Omental fat pad (tissue), 4 donors: ENCODE measurements at places on chromosomes 4 and X. TPM values are rescaled to one million over a fixed set of nuclear protein-coding genes. Genes with fewer than 3 reads are reported as not detected.

Gene TIGD2
- total RNA-seq, result 6.4 TPM

Gene ADAM29
- total RNA-seq, result not detected

Gene GABRQ
- not detected for total RNA-seq

Gene LIAS
- 25.2 TPM for total RNA-seq

Gene TMEM150C
- total RNA-seq, result 20.5 TPM

Gene ITM2A
- 45.5 TPM for total RNA-seq

Gene PABPC4L
- 0.65 TPM for total RNA-seq

Gene MMRN1
- total RNA-seq, result 52.4 TPM

Gene RIPPLY1
- not detected for total RNA-seq

Gene C4orf17
- total RNA-seq, result not detected

Gene TXK
- 1.8 TPM for total RNA-seq

Gene CDS1
- not detected for total RNA-seq

Gene PDK3
- total RNA-seq, result 44.6 TPM

Gene DCAF4L1
- 0.31 TPM for total RNA-seq

Gene CTAG2
- not detected for total RNA-seq

Gene MAGEB2
- total RNA-seq, result not detected

Gene CENPE
- 0.56 TPM for total RNA-seq

Gene STOX2
- total RNA-seq, result 20.8 TPM
